ENCODE measurements at places on chromosomes 16 and 17. TPM values are rescaled to one million over a fixed set of nuclear protein-coding genes. Genes with fewer than 3 reads are reported as not detected.

The QPRT gene
- total RNA-seq = 258 TPM

The SYCE1L gene
- 1.4 TPM for total RNA-seq

The ZNF319 gene
- 30.2 TPM for total RNA-seq

The TOM1L1 gene
- total RNA-seq = 127 TPM

The B3GNT9 gene
- total RNA-seq = 11.6 TPM

The KRT40 gene
- not detected for total RNA-seq

The SCN4A gene
- total RNA-seq = not detected

The KIFC3 gene
- 445 TPM for total RNA-seq

The IL34 gene
- total RNA-seq = 0.60 TPM

The PRKCB gene
- not detected for total RNA-seq

The SEPTIN12 gene
- total RNA-seq = not detected

The TP53TG3C gene
- total RNA-seq = not detected

The TEX14 gene
- total RNA-seq = not detected

The HOXB9 gene
- total RNA-seq = 49.2 TPM

The FAHD1 gene
- total RNA-seq = 84.9 TPM

The CLEC10A gene
- not detected for total RNA-seq

The NPIPA2 gene
- total RNA-seq = 0.25 TPM

The TSPAN10 gene
- total RNA-seq = 0.87 TPM

The SLC13A5 gene
- total RNA-seq = not detected

The HSPB9 gene
- not detected for total RNA-seq

The ELAC2 gene
- total RNA-seq = 117 TPM

The SOST gene
- not detected for total RNA-seq

The JMJD6 gene
- total RNA-seq = 18.2 TPM
